CD4-positive, alpha-beta memory T cell (primary cell): ENCODE measurements at places on chromosomes 16 and 17. TPM values are rescaled to one million over a fixed set of nuclear protein-coding genes. Genes with fewer than 3 reads are reported as not detected.

KCNJ2 gene
- total RNA-seq, result not detected

EEF2KMT gene
- 13.2 TPM for total RNA-seq

UBFD1 gene
- total RNA-seq, result 41.2 TPM

MPO gene
- not detected for total RNA-seq

GAST gene
- not detected for total RNA-seq

RNF222 gene
- 0.17 TPM for total RNA-seq

SP6 gene
- total RNA-seq, result not detected

SLC22A31 gene
- total RNA-seq, result not detected

HOXB5 gene
- not detected for total RNA-seq

STX1B gene
- total RNA-seq, result 1.5 TPM

CDC6 gene
- 2.1 TPM for total RNA-seq

TMEM97 gene
- 2.4 TPM for total RNA-seq

TMEM92 gene
- total RNA-seq, result not detected

MYH11 gene
- 0.26 TPM for total RNA-seq

C17orf107 gene
- 5.0 TPM for total RNA-seq

KRTAP1-5 gene
- not detected for total RNA-seq

FZD2 gene
- not detected for total RNA-seq

PDP2 gene
- total RNA-seq, result 16.3 TPM

HP gene
- not detected for total RNA-seq

FAM20A gene
- total RNA-seq, result not detected

CRYBA1 gene
- total RNA-seq, result not detected

KRTAP4-2 gene
- not detected for total RNA-seq

CHST4 gene
- not detected for total RNA-seq

HYDIN gene
- total RNA-seq, result not detected

NEK8 gene
- 11.4 TPM for total RNA-seq

PRPSAP1 gene
- total RNA-seq, result 63.4 TPM

QRICH2 gene
- 5.5 TPM for total RNA-seq

NMT1 gene
- total RNA-seq, result 125 TPM

SLC52A1 gene
- 0.58 TPM for total RNA-seq

CES4A gene
- total RNA-seq, result 21.9 TPM

GP1BA gene
- total RNA-seq, result not detected

TP53TG3D gene
- not detected for total RNA-seq

TRPV3 gene
- total RNA-seq, result 0.14 TPM

HBA1 gene
- 0.76 TPM for total RNA-seq

CXCL16 gene
- 3.4 TPM for total RNA-seq

CASKIN2 gene
- 0.53 TPM for total RNA-seq

KCNJ12 gene
- not detected for total RNA-seq

KCNH4 gene
- total RNA-seq, result 0.09 TPM

NACA2 gene
- total RNA-seq, result not detected

CDC42EP4 gene
- 1.4 TPM for total RNA-seq

OTOA gene
- total RNA-seq, result 0.17 TPM

OR3A2 gene
- 1.9 TPM for total RNA-seq

TEKT5 gene
- not detected for total RNA-seq

CACNG1 gene
- total RNA-seq, result not detected

SCNN1G gene
- total RNA-seq, result not detected
